ENCODE measurements at places on chromosomes 1 and 21.

DNA sequence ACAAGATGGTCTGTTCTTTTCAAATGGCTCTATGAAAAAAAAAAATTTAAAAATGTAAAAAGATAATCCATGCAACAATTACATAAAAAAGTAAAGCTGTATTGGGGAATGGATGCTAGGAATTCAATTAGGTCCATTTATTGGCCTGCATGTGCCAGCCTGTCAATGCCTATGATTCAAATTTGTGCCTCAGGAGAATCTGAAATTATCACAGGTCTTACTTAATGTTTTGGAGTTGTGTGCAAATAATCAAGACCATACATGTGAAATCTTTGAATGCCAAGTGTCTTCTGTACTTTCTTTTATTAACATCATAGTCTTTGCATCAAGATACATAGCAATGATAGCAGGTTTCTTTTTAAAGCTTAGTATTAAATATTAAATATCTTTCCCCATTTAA, 13.5 kb upstream of the KLHL12 start:
- DNase-seq = no peak

GRCh38 chr1:6273380-6273891, 12.5 kb upstream of the GPR153 start:
- DNase-seq = no peak

DNA sequence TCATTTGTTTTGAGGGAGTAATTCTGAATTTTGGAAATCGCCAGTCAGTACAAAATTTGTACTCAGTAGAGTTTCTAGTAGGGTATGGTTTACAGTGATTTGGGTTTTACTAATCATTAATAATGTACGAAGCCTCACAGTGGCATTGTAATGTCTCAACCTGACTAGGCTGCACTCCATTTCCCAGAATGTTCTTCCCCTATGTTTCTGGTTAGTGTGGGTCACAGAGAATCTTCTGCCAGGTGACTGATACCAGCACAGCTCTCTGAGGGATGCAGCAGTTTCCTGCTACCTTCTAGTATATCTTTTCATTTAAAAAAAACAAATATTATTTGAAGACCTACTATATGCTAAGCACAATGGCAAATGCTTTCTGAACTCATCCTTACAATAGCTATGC, 112.9 kb downstream of the PTPN14 start:
- no peak for DNase-seq

- no peak for DNase-seq
Observed at GRCh38 chr1:210796421-210796820, 337.5 kb downstream of the KCNH1 start.

DNA sequence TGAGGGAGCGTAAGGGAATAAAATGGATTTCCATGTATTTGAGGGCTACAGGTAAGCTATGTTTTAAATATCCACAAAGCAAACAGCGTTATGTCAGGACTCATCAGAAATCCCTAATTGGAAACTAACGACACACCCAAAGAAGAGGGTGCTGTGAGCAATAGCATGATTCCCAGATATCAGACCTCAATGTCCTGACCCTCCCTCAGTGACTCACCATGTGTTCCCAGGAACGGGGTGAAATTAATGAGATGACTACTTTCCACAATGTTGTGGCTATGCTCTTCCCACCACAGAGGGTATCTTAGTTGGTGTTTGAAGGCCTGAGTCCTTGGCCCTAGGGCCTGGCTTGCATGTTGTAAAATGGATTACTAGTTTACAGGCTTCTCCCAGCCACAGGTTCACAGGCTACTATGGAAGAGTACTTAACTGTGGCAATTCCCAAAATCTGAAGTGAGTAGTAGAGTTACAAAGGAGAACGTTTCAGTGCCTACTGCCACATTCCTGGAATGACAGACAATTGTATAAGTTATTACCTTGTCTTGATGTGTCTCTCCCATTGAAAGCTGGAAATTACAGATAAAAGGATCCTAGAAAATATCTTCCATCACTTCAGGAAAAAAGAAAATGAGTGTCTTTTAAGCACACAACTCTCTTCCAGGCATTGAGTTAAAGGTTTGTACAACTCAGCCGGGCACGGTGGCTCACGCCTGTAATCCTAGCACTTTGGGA, 1.7 kb upstream of the KRTAP11-1 start:
- no peak for DNase-seq

DNA sequence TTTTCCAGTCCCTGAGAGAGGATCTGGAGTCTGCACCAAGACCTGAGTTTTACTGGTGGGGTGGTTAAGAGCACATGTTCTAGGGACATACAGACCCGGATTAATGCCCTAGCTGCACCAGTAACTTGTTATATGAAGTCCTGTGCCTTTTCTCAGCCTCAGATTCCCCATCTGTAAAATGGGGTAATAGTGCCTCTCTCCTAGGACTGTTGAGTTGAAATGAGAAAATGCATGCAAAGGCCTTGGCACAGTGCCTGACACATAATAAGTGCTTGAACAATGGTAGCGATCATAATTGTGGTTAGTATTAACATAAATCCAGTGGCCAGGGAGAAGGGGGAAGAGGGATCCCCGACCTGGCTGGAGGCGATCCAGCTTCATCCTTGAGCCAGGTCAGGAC, 12.3 kb downstream of the AHDC1 start:
- DNase-seq = no peak

Data from NCI-H2171 (cell line).